ENCODE measurements at places on chromosomes 3 and 15. TPM values are rescaled to one million over a fixed set of nuclear protein-coding genes. Genes with fewer than 3 reads are reported as not detected.

The PPP1R14D gene
- not detected for total RNA-seq

The SLC9A9 gene
- total RNA-seq: 8.3 TPM

The CPNE4 gene
- total RNA-seq: not detected

The GOLGA6L6 gene
- not detected for total RNA-seq

- no peak for DNase-seq
These were observed 164.4 kb downstream of the BBX start for GRCh38 chr3:107687056-107687581.

DNA sequence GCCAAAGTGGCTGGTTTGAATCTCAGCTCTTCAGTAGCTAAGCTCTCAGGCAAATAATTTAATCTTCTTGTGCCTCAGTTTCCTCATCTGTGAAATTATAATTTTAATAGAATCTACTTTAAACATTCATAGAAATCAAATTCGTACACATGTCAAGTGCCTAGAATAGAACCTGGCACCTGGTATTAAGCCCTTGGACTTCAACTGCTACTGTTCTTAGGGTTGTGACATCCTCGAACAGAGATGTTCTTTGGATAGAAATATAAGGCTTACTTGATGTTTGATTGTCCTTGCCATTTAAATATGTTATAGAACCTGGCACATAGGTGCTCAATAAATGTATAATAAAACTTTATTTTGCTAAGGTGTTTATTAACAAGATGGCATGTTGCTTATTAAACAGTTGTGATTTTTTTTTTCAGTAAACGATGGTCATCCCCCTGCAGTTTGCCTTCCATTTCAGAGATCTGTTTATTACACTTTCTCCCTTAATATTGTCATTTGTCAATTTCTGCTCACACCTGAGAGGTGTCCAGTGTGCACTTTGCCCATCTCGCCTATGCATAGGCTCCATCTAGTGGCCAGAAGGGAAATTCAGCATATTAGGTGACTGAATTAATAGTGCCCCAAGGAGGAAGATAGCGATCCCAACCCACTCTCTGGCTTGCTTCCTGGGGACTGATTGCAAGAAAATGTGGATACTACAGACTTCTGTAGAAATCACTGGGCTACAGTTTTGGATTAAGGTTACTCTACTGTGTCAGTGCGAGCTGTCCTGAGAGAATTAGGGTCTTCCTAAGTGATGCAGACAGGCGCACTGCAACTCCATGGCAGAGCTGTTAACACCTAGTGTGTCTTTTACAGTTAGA, 10.7 kb downstream of the IGF1R start:
- DNase-seq: peak; percentile 87

DNA sequence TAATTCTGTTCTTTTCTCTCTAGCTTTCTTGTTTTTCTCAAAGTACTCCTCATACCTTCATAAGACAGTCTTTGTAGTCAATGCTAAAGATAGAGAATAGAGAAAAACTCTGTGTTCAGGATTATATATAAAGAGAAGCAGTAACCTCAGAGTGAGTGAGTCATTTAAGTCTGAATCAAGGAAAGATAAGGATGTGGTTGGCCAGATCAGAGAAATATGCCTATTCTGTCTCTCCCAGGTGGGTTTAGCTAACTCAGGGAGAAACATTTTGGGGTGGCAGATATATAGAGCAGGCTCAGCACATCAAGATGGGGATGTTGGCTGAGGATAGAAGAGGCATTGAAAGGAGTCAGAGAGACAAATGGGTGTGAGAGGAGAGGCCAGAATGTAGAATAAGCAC, 31.4 kb downstream of the GTF2E1 start:
- no peak for DNase-seq

DNA sequence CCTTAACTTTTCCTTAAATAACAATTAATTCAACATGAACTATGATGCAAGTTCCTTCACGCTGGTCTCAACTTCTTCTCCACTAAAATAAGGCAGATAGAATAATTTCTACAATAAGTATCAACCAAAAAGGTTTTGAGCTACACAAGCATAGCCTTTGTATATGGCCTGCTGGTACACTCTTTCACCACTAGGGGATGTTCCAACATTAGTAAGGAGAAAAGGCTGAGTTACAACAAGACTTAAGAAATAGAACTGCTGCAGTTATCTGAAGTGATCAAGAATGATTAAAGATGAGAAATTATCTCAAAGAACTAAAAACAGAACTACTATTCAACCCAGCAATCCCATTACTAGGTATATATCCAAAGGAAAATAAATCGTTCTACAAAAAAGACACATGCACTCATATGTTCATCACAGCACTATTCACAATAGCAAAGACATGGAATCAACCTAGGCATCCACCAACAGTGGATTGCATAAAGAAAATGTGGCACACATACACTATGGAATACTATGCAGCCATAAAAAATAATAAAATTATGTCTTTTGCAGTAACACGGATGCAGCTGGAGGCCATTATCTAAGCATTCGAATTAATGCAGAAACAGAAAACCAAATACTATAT, 14.4 kb downstream of the ATP13A3 start:
- DNase-seq: no peak

DNA sequence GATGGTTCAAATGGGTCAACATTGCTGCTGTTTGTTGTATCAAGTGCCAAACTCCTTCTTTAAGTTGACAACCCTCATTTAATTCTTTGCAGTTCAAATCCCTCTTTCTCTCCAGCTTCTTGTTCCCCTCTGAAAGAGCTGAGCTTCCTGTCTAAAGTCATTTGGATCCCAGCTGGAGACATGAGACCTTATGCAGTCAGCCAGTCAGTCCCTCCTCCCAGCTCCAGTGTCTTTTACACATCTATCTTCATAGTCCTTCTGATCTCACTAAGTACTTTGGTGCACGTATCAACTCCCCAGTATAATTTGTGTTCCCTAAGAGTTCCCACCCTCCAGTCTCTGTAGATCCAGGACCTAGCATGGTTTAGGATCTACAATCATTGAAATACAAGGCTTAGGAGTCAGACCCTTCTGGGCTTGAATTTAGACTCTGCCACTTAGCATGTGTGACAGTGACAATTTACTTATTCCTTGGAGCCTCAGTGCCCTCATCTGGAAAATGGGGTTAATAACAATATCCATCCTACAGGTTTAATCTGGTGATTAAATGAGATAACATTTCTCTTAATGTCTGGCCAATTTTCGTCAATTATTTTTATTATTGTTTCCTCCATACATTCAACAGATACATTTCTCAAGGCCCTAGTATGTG, 102.8 kb upstream of the SEMA6D start:
- no peak for DNase-seq

DNA sequence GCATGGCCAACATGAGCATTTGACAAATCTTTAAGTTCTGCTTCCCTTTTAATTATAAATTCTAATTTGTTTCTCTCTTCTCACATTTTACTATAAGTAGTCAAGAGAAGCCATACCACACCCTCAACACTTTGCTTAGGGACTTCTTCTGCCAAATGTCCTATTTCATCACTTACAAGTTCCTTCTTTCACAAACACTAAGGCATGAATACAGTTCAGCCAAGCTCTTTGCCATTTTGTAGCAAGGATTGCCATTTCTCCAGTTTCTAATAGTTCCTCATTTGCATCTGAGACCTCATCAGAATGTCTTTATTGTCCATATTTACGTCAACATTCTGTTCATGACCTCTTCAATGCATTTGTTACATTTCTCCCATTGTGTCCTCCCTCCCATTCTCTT, 29.4 kb downstream of the SLC22A14 start:
- DNase-seq: no peak

- peak; percentile 78 for DNase-seq
These were observed 82.8 kb downstream of the PLXNA1 start for GRCh38 chr3:127065561-127066290.

DNA sequence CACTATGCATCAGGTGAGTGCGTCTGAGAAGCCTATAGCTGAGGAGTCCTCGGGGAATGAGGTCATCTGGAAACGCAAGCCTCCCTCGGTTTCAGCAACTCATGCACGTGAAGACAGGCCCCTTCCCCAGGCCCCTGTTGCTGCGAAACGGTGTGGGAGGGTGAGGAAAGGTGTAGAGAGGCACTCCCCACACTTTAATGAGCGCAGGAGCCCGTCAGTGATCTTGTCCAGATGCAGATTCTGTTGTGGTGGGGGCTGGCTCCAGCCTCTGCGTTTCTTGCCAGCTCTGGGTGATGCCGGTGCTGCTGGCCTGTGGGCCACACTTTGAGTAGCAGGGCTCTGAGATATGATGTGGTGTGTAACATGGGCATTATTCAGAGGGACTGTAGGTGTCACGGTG, 38.6 kb upstream of the LACTB start:
- DNase-seq: no peak

DNA sequence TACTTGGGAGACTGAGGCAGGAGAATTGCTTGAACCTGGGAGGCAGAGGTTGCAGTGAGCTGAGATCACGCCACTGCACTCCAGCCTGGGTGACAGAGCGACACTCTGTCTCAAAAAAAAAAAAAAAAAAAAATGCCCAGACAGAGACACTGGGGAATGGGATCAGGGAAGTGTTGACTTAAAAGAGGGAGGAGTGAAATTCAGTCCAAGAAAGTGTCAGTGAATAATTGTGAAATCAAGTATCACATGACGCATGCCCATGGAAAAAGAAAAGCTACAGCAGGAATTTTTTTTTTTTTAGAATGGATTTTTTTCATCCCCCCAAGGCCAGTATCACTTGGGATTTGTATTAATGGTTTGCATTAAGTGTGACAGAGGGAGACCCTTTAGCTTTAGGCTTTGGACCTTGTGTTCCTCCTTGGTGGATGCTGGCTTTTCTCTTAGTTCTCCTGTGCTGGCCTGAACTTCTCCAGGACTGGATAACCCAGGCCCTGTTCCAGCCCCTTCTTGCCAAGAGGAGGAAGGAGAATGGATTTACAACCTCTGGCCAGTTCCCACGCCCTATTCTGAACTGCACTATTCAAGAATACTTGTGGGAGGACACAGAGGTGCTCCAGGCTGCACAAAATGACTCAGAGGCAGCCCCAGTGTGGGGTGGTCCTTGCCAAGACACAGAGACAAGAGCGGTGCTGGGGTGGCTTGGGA, 36.7 kb upstream of the ZNF774 start:
- DNase-seq: peak; percentile 63

DNA sequence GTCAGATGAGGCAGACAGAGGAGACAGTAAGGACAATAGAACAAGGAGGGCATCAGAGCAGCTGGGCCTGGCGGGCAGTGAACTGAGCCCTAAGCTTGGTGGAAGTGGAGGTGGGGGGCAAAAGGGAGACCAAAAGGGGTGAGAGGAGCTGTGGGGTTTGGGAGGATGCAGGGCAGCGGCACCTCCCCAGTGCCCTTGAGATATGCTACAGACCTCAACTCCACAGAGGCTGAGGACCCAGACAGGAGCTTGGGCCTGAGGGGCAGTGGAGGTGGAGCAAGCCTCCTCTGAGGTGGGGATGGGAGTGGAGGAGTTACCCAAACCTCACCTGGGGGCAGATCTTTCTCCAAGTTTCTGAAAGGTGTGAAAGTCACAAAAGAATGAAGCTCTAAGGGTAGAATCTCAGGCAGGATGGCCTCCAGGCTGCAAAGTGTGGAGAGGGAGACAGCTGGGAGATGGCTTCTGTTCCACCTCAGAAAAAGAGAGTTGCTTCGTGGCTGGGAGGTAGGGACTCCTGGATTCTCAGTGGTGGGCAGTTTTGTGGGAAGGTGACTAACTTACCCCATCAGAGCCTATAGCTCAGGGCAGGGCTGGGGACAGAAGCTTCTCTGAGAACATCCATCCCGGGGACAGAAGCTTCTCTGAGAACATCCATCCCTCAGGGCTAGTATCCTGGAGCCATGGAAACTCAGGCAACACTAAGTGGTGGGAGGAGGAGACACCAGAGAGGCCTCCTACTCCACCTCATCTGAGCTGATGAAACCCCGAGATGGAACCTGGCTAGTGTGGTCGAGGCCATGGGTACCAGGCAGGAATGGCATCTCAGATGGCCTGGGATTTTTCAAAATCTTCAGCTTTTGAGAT, 2.3 kb upstream of the CLK3 start:
- peak; percentile 73 for DNase-seq

GRCh38 chr3:112379020-112379690, 46.2 kb downstream of the CD200 start:
- peak; percentile 68 for DNase-seq

DNA sequence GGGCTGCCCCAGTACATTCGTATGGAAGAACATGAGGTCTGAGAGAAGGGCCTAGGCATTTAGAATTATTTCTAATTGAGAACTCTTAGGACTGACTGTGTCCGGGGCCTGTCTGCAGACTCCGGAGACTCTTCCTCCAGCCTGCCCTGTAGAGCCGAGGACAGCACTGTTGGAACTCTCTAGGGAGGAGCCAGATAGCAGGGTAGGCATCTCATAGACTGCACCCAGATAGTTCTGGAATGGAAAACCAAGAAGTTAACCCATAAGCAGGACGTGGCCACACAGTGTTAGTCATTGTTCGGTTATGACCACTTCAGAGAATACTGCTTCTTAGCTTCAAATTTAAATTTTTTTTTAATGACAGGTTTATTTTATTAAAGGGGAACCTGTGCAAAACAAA, 59.5 kb downstream of the SNRK start:
- no peak for DNase-seq

DNA sequence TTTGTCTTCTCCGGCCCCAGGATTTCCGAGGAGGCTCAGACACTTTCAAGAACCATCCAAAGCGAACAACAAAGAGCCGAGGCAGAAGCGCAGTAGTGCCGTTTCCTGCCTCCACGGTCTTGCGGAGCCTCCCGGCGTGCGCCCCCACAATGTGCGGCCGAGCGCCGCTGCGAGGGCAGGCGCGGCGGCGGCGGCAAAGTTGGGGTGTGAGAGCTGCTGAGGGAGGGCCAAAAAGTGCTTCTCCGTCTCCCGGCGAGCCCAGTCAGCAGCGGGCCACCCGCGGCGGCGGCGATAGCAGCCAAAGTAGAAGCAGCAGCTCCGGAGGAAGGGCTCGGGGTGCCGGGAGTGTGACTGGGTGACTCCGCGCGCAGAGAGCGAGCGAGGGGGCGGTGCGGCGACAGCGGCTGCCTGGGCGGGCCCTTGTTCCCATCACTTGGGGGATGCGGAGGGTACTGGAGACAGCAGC, 749.1 kb downstream of the ROBO1 start:
- peak; percentile 83 for DNase-seq

DNA sequence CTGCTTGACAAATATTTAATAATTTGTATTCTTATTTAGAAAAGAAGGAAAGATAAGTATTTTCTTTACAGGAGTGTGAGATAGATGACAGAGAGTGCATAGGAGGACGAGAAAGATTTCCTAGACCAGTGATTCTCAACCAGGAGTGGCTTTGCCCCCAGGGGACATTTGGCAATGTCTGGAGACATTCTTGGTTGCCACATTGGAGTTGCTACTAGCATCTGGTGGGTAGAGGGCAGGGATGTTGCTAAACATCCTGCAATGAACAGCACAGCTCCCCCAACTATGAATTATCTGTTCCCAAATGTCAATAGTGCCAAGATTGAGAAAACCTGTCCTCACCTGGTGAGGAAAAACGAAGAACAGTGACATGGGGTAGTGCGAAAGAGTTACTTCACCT, 30.8 kb upstream of the MINAR1 start:
- DNase-seq: no peak

GRCh38 chr3:4888913-4889846, 90.1 kb upstream of the BHLHE40 start:
- no peak for DNase-seq

DNA sequence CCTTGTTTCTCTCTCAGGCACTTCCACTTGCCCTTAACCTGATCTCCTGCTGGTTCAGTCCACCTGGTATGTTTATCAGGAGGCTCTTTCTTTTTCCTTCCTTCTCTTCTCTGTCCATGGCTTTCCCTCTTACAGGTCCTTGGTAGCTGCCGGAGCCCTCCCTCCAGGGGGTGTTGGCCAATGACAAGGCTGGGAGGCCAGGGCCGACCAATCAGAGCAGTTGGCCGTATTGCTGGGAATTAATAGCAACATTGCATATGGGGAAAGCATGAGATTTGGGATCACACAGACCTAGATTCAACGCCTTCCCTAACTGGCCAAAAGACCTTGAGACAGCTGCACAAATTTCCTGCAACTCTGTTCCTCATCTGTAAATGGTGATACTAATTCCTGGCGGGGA, 62.4 kb downstream of the CEMIP start:
- DNase-seq: no peak
